ENCODE measurements at places on chromosomes 2 and 18.

GRCh38 chr2:40451918-40452605 lies at the start of gene SLC8A1:
TSS of gene SLC8A1 (minus strand) at chr2:40452090.
- DNase-seq, result no peak

DNA sequence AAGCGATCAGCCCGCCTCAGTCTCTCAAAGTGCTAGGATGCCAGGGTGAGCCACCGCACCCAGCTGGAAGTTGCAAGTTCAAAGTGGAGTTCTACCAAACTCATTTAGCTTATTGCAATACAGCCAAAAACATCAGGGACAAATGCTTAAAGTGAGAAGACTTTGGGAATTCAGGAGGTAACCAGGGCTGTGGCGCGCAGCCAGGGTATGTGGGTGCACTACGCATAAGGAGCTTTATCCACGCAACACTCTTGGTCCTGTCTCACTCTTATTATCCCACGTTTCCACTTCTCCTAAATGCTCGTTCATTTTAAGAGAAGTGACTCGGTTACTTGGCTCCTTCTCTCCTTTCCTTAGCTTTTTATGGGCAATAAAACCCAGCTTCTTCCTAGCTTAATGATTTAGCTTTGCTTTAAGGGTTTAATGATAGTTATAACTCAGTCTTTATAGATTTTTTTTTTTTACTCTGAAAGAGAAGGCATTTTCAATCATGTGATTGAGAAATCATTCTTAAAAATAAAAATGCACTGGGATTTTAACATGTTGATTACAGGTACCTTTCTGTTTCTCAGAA lies 199.8 kb downstream of the KCNE4 start:
- no peak for DNase-seq

- no peak for DNase-seq
Observed at GRCh38 chr18:35641467-35641866, 59.9 kb downstream of the GALNT1 start.

DNA sequence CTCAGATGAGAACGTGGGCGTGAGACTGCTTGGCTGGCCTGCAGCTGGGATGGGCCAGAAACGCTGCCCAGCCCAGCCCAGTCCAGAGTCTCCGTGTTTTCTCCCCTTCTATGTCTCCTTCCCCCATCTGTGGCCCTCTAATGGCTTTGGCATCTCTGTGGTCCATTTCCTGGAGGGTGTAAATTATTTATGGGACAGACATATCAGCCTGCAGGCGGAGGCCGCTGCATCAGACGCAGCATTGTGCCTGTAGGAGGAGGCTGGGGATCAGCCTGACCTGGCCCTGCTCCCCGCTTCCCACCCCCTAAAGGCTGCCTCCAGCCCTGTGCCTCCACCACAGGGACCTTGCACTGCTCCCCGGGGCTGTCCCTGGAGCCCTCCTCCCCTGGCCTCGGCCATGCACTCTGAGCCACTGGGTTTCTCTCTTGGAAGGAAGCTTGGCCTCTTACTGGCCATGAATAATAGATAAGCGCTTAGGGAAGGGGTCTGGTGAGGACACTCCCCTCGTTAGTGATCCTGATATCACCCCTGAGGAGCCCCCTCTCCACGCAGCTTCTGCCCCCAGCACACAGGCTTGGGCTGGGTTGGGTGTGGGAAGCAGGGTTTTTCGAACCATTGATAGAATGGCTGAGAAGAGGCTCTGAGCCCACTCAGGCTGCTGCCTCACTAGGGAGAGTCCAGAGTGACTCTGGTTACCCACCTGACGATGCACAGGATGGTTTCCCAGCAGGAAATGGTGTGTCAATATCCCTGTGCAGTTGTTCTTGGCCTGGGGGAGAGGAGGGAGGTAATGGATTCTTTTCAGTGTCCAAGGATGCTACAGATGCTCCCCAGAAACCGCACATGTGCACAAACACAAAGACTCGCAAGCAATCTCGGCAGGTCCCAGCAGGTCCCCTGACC lies 185.5 kb downstream of the MYCN start:
- no peak for DNase-seq

DNA sequence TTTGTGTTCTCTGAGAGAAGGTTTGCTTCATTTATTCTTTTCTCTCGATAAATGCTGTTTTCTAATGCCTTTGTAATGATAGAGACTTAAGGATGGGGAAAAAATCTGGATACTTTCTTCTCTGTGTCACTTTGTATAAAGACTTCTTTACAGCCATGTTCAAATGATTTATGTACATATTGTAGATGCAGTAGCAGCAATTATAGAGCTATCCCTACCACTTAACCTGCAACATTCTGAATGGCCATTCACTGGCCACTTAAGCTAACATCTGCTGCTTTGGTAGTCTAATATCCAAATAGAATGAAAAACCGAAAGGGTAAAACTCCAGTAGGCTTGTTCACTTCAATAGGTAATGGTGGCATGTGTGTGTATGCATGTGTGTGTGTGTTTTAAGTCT lies 97.8 kb downstream of the CSRNP3 start:
- DNase-seq, result no peak

All from stimulated activated CD4-positive, alpha-beta T cell treated with anti-CD3 and anti-CD28 coated beads, Interleukin-12 subunit alpha, Interleukin-12 subunit beta, amount 100 ng/mL, for 48 hours (primary cell).